NCI-H2107 (cell line): ENCODE measurements at places on chromosomes 7 and 10.

GRCh38 chr7:138021889-138022288 lies 20.0 kb upstream of the CREB3L2 start:
- no peak for DNase-seq

- no peak for DNase-seq
Observed at GRCh38 chr7:34165927-34166550, 260.7 kb downstream of the BMPER start.

DNA sequence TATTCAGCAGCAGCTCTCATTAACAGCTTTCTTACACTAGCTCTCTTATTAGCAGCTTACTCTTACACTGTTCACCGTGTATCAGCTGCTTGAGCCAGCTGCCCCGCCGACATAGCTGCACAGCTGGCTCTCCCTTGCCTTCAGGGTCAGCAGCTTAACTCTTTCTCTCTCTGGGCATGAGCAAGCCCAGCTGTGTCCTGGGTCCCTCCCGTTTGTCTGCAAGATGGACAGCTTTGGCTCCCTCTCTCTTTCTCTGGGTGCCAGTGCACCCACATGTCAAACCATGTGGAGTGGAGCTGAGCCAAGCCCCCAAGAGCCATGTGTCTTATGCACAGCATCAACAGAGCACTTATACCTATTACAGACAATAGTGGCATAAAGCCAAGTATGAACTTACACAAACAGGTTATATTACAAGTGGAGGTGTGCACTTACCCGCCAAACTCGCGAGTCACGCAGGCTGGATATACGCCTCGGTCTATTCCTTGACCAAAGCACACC lies 35.7 kb upstream of the MTPAP start:
- no peak for DNase-seq

DNA sequence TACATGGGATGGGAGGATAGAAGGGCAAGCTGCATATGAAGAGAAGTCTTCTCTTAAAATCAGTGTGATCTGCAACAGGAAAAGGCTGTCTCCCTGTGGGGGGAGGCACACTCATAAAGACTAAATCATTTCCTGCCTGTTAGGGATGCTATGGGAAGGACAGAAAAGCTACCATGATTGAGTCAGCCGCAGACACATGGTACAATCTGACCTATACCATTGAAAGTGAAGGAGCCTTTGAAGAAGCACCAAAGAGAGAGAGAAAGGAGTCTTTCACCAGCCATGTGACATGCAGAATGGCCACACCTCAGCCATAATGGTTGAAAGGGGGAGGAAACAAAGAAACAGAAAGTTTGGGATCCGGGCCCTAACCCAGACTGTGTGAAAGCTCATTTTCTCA lies 29.1 kb downstream of the NUDCD3 start:
- no peak for DNase-seq

DNA sequence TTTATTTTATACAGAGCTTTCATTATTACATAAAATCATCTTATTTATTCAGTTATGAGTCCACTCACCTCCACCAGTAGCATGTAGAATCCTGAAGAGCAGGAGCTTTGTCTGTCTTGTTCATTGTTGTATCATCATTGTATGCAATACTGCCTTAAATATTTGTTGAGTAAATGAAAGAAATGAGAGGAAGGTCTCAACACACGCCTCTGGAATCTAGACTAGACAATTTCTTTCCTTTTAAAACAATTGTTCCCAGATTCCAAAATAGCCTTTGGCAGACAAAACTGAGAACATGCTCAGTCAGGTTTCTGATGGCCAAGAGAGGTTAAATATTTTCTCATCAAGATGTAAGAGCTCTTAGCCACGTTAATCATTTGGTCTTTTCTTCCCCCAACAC lies 173.1 kb upstream of the AGR3 start:
- no peak for DNase-seq

DNA sequence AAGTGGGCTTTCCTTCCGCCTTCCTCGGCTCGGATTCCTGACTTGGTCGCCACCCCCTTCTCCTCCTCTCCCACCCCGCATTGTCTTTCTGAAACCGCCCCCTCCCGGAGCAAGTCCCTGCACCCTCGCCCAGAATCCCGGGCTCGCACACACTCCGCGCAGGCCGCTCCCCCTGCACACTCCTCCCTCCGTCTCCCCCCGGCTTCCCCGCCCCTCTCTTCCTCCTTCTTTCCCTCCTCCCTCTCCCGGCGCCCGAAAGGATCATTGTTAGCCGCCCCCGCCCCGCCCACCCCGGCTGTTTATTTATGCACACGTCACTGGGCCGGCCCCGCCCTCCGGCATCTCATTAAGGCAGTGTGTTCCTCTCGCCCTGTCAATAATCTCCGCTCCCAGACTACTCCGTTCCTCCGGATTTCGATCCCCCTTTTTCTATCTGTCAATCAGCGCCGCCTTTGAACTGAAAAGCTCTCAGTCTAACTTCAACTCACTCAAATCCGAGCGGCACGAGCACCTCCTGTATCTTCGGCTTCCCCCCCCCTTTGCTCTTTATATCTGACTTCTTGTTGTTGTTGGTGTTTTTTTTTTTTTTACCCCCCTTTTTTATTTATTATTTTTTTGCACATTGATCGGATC lies at the start of gene TCF7L2:
Gene TCF7L2, plus strand, starts transcription at position 373 of the 633 bp plus-strand sequence. CDS start 510 bp downstream, outside the sequence.
- peak; percentile 69 for DNase-seq

GRCh38 chr10:21495002-21495751 lies 30.3 kb downstream of the SKIDA1 start:
- DNase-seq = no peak

- no peak for DNase-seq
Observed at GRCh38 chr10:16386855-16387254, 50.0 kb upstream of the PTER start.

GRCh38 chr10:36794981-36795380 lies 330.4 kb upstream of the ANKRD30A start:
- DNase-seq = no peak

- no peak for DNase-seq
Observed at GRCh38 chr10:132275426-132276178, 32.1 kb downstream of the STK32C start.

GRCh38 chr10:28113202-28113601 lies 114.3 kb upstream of the ODAD2 start:
- no peak for DNase-seq

DNA sequence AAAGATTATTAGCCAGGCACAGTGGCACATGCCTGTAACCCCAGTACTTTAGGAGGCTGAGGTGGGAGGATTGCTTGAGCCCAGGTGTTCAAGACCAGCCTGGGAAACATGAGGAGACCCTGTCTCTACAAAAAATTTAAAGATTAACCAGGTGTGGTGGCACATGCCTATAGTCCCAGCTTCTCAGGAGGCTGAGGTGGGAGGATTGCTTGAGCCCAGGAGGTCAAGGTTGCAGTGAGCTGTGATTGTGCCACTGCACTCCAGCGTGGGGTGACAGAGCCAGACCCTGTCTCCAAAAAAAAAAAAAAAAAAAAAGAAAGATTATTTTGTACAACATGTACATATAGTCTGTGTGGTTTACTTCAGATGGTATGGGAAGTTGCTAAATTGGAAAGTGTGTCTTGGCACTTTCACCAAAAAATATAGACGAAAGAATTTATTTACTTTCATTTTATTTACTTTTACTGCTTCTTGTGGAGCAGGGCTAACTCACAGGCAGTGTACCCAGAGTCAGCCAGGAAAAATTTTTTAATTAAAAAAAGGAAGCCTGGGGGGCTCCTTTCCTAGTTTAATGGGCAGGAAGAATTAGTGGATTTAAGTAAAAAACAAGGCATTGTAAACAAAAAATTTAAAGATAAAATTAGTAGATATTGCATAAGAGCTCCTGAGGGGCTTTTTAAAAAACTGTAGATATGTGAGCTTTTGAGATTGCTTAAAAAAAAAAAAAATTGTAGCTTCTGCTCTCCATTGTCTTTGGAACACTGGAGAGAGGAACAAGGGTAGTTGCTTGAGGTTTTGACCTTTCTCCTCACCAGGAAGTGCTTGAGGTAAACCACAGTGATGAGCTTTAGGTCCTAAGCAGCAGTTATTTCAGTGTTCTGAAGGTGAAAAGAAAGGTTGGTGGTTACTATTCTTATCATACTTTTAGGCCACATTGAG lies 44.6 kb upstream of the VDAC2 start:
- no peak for DNase-seq

DNA sequence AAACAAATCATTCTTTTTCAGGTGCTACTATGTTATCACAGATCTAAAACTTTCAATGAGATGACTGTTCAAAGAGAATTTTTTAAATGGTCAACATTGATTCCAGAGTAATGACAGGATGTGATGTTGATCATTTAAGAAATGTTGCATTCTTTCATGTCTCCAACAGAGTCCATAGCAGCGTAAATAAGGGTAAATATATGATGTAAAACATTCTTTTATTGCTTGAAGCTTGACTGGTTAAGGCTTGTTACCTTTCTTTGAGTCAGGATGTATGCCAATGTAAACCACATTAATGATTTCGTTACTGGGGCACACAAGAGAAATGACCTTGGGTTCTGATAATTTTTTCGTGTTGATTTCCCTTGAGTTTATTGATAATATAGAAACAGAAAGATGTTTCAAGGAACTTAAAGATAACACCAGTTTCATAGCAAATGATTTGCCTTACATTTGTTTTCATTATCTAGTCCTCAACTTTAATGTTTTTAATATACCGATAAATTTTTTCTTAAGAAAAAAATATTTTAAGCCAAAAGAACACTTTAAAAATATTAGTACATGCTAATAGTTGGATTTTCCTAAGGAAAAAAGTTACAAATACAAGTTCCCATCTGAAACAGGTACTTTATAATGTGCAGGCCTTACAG lies 3.5 kb downstream of the STK17A start:
- DNase-seq = no peak

DNA sequence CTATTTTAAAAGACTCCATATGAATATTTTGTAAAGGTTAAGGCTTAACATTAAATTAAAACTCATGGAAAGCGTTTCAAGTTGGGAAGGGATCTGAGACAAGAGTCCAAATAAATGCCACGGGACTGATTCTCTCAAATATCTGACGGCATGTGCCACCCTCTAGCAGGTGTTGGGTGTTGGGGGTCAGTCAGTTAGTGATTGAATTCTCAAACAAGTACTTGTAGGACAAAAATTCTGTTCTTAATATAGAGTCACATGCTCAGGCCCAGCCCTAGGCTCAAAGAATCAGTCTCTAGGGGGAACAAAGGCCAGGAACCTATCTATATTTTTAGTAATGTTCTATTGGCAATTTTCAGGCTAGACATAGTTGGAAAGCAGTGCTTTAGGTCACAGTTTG lies 39.1 kb downstream of the SGCE start:
- no peak for DNase-seq

DNA sequence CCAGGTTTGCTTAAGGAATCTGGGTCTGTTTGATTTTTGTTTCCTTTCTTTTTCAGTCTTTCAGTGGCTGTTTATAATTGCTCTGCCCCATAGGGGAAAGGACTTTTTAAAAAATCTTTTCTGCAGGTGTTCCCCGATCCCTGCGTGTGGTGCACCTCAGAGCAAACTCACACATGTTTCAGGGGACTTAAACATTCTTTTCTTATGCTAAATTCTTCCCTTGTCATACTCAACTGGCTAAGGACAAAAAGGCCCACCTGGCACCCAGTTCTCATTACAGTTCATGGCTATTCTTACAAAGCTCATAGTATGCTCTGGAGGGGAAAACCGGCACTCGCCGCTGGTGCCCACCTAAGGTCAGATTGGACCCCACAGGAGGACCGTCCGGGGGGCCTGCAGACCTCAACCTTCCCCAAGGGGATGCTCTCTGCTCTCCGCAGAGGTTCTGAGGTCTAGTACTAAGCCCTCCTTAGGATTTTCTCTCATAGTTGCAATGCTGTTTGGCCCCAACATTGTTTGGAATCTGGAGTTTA lies 220.3 kb downstream of the HGF start:
- DNase-seq = no peak

GRCh38 chr10:123808906-123809305 lies 82.7 kb downstream of the CPXM2 start:
- no peak for DNase-seq

DNA sequence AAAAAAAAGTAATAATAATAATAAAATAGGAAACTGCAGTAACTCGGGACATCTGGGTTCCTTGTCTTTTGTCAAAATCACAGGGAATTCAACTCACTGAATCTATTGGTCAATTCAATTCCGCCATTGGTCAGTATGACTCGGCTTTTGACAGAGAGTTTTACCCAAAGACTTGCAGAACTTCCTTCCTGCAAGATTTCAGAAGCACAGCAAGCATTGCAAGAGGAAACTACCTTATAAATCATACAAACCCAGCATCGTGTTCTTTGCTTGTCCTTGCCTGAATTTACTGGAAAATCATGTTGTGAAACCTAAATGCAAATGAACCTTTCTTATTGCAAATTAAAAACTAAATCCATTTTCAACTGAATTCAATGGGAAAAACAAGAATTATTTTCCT lies 15.5 kb downstream of the KLF6 start:
- no peak for DNase-seq

GRCh38 chr10:5105626-5106025 lies 11.4 kb downstream of the AKR1C3 start:
- DNase-seq = no peak

DNA sequence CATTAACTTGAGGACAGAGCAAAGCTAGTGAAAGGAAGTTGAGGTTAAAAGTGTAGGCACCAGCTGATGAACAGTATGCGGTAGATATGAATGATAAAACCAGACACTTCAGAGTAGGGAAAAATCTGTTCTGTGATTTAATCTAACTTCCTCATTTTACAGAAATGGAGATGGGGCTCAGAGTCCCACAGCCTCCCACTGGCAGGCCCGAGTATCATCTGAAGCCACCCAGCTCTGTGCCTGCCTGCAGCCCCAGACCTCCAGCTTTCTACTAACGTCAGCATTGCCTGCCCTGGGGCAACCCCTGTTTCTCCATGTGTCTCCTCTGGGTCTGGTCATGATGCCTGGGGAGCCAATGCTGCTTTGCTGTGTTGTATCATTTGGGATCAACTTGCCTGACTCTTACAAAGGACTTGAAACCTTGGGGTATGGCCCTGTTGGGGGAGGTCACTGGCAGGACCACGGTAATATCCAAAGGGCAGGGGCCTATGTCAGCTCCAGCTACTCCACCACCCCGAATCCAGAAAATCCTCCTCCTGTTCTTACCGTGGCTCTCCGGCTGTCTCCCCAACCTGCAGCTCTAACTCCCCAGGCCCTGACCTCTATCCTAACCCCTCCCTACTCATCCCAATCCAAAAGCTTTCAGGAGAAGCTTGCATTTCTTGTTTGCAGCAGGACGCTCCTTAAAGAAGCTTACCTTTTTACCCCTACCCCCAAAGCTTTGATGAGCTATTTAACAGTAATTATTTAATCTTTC lies 56.2 kb upstream of the NPY start:
- no peak for DNase-seq

- DNase-seq = peak; percentile 13
Observed at GRCh38 chr10:125048094-125048864, 106.4 kb downstream of the ZRANB1 start.

DNA sequence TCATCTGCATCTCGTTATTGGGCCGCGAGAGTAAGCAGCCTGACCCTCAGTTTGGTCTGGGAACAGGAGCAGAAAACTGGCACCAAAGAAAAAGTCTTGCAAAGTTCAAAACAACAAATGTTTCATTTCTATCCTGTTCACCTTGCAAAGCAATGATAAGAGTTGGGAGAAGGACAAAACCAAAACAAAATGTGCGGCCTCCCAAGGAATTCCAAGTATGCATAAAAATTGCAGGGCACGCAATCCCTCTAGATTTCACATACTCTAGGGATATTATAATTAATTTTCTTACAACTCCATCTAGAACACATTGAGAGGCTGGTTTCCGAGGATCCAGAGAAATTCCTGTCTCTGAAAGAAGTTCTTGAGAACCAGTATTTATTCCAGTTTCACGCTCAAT lies 20.1 kb downstream of the CHUK start:
- no peak for DNase-seq
